ENCODE measurements at places on chromosomes 5 and 9.
A peak's percentile ranks its signal among the peaks of the same experiment; 100 is the strongest.

GRCh38 chr5:71839096-71839884, 120.2 kb downstream of the CARTPT start:
- peak; percentile 49 for DNase-seq

DNA sequence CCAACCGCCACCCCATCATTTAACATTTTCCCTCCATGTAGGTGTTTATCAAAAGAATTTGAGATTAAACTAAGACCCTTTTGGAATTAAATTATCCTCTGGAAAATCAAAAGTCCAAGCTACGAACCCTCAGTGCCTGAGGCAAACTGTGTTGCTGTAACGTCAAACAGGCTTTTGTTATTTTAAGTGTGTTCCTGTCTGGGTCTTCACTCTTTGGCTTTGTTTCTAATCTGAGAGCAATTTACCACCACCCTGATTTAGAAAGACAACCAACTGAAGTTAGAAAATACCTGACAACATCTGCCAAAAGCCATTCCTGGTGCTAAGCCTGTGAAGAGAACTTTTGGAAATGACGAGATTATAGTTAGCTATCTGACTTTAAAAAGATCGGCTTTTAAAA, 199.9 kb downstream of the DIRAS2 start:
- no peak for DNase-seq

DNA sequence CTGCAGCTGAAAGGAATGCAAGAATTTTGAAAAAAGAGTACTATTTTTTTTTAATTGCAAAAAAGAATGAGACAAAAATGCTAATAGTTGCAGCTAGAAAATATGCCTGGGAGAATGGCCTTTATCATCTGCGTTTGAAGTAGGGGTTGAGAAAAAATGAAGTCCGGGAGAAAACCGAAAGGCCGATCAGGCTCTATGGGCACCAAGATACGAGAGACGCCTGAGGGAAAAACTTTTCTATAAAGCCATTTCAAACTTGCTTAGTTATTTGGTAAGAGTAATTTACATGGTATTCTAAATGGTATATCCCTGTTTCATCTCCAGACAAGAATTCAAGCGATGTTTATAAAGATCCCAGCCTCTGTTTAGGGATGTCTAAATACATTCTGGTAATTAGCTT, 99.3 kb upstream of the EFNA5 start:
- no peak for DNase-seq

- no peak for DNase-seq
Observed at GRCh38 chr5:96227957-96228356, 205.1 kb downstream of the PCSK1 start.

DNA sequence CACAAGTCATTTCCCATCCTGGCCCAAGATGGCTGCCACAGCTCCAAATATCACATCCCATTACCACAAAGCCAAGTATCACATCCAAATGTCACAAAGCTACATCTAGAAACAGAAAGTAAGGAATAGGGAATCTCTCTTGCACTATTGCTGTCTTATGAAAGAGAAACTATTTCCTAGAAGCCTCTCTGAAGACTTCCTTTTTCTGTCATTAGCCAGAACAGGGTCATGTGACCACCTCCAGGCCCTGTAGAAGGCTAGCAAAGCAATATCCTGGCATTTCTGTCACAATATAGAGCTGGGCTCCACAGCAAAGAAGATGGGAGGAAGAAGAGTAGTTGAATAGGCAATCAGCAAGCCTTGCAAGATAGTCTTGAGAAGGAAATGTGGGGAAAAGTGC, 99.2 kb downstream of the SH3TC2 start:
- DNase-seq, result no peak

DNA sequence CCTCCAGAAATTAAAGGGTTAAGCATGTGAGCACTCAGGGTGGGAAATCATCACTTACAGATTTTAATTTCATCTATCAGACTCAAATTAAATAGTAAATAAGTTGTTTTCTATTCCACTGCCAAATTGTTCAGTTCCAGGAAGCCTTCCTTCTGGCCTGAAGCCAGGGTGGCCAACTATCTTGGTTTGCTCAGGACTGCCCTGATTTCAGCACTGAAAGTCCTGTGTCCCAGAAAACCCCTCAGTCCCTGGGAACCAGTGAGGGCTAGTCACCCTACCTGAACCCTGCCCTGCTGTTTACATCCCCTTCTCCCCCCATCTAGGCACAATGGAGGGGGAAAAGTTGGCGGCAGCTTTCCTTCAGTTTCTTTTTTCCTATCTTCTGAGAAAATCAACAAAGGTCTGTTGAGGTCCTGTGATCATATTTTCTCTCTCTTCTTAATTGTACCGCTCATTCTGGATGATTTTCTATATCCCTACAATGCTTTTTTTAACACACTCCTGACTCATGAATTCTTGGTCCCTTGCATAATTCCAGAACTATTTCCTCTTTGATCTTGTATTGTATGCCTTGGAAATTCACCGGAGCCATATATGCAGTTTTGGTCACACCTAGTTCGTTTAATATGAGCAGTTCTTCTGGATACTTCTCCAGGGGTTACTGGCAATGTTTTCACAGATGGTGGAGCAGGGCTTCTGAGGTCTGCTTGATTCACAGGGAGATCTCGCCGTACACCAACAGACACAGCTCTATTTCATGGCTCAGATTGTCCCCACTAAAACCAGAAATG, 103.8 kb downstream of the MAP1B start:
- peak; percentile 64 for DNase-seq

DNA sequence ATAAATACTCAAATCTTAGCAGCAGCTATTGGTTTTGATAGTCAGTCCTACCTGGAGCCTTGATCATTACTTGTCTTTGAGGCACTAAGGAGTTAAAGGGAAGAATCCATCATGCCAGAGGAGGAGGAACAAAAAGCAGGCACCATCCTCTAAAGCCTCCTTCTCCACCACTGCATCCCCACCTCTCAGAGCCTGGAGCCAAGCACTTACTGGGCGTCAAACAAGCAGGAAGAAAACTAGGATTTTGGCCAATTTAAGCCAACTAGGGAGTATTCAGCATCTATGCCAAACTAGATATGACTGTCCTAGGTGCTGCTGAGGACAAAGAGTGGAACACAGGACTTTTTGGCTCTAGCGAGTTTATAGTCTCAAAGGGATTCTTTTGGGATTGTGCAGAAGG, 152.5 kb downstream of the PPP2R2B start:
- no peak for DNase-seq

- no peak for DNase-seq
Observed at GRCh38 chr9:134730011-134730760, 88.6 kb downstream of the COL5A1 start.

DNA sequence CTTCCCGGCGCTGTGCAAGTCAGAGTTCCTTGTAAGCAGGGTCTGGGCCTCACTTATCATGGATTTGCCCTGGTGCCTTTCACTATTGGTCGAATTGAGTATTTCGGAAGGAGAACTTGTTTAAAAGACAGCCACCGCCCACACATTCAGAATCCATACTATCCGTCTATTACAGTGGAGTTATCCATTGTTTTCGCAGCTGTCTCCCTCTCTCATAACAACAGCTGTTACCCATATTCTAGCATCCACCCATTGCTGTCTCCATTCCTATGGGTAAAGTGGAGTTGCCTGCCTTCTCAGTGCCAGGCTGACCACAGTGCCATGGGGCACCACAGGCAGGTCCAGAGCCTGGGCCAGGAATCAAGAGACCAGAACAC, 20.2 kb downstream of the FAXDC2 start:
- DNase-seq, result no peak

GRCh38 chr5:10376544-10376943, 23.0 kb downstream of the MARCHF6 start:
- DNase-seq, result no peak

All from testis (tissue), 5 donors.